ENCODE measurements at places on chromosomes 7 and 10. TPM values are rescaled to one million over a fixed set of nuclear protein-coding genes. Genes with fewer than 3 reads are reported as not detected.

GRCh38 chr7:86911659-86912058, 147.8 kb downstream of the ELAPOR2 start:
- no peaks in the 10 kb centered on the region for H3K36me3 ChIP-seq
- no peaks in the 10 kb centered on the region for H3K27me3 ChIP-seq
- no peak for DNase-seq
- H3K4me1 ChIP-seq: no peaks in the 10 kb centered on the region
- H3K27ac ChIP-seq: no peak overlapping the region
- no peak overlapping the region for H3K4me3 ChIP-seq

GRCh38 chr7:148580446-148580845, 10.1 kb upstream of the C7orf33 start:
- H3K36me3 ChIP-seq: no peaks in the 10 kb centered on the region
- no peaks in the 10 kb centered on the region for H3K4me1 ChIP-seq
- H3K27ac ChIP-seq: no peak overlapping the region
- no peak overlapping the region for H3K4me3 ChIP-seq

GRCh38 chr10:2279711-2280110, 542.4 kb upstream of the ADARB2 start:
- no peaks in the 10 kb centered on the region for H3K27me3 ChIP-seq
- H3K4me3 ChIP-seq: no peak overlapping the region
- H3K36me3 ChIP-seq: no peaks in the 10 kb centered on the region
- no peak for DNase-seq

Gene PGAM2
- 3.1 TPM for total RNA-seq

Gene ACTL6B
- total RNA-seq: not detected

Gene ATOH7
- total RNA-seq: not detected

DNA sequence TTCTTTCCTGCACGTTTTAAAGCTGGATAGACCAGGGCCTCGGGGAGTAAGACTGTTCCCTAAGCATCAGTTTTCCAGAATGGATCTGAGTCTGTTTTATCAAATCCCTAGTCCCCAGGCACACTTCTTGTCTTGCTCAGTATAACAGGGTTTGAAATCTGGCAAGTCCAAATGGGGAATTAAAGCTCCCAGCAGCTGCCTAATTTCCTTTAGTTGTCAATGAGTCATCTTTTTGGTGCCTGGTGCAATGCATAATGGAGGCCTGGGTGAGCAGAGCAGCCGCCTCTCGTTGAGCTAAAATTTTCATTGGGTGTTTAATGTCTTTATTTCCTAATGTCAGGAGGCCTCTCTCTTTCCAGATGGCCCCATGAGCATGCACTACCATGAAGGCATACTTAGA, 87.9 kb downstream of the STRA8 start:
- H3K27me3 ChIP-seq: no peaks in the 10 kb centered on the region
- H3K4me1 ChIP-seq: no peaks in the 10 kb centered on the region
- no peak overlapping the region for H3K27ac ChIP-seq
- H3K36me3 ChIP-seq: no peaks in the 10 kb centered on the region

DNA sequence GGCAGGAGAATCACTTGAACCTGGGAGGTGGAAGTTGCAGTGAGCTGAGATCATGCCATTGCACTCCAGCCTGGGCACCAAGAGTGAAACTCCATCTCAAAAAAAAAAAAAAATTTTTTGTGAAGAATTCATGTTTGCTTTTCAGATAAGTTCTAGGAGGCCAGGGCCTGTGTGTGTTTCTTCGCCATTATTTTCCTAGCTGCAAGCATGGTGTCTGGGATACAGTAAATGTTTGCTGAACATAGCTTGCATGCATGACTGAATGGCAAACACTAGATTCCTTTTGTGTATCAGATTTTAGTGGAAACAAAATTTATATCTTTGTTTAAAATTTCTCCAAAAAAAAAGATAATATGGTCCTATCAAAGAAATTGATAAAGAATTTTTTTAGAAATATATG, 9.7 kb upstream of the MACC1 start:
- H3K27ac ChIP-seq: no peak overlapping the region
- H3K36me3 ChIP-seq: no peaks in the 10 kb centered on the region
- no peak for DNase-seq
- H3K27me3 ChIP-seq: no peaks in the 10 kb centered on the region
- H3K4me1 ChIP-seq: no peaks in the 10 kb centered on the region

DNA sequence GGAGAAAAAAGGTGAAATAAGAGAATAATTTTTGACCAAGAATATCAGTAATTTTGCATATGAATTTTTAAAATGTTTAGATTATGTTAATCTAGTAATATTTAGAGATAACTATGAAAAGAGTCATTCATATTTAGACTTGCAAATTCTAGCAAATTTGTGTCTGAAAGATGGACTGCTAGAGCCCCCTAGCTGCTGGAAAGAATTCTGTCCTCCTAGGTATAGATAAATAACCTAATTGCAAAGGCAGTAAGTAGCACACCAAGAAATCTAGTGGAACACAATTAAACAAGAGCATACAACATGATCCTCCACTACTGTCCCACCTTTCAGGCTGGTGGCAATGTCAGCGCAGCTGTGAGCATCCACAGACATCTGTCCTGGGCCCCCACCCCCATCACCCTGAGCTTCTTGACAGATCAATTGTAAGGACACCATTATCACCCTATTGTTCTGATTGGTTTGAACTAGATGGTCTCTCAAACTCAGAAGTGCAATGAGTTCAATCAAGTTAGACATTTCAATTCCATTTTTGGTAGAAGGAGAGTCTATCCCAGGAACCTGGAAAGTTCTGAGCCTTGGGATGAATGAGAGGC, 15.0 kb upstream of the GFRA1 start:
- no peaks in the 10 kb centered on the region for H3K36me3 ChIP-seq
- no peak overlapping the region for H3K4me3 ChIP-seq
- H3K4me1 ChIP-seq: no peaks in the 10 kb centered on the region
- no peak overlapping the region for H3K27ac ChIP-seq
- DNase-seq: no peak

DNA sequence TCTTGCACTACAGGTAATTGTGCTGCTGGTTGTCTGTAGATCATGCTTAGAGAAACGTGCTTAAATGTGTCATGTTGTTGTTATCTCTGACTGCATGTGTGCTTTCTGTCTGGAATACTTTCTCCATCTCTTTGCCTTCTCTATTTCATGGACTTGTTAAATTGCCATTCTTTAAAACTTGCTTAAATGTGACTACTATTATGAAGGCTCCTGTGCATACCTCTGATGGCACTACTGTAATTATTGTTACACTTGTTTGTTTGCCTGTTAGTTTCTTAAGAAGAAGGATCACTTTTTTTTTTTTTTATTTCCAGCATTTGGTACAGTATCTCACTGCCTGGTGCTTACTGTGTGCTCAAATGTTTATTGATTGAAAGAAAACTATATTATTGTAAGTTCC, 41.6 kb downstream of the KMT2E start:
- peaks cover 4% of the 10 kb centered on the region for H3K36me3 ChIP-seq
- DNase-seq: no peak
- H3K27me3 ChIP-seq: no peaks in the 10 kb centered on the region
- peaks cover 8% of the 10 kb centered on the region for H3K4me1 ChIP-seq
- H3K27ac ChIP-seq: no peak overlapping the region
- H3K4me3 ChIP-seq: no peak overlapping the region
